Activated CD4-positive, alpha-beta T cell treated with anti-CD3 and anti-CD28 coated beads, Interleukin-2, amount 50 U/mL, for 16 hours (primary cell): ENCODE measurements at places on chromosomes 13 and 19.
A peak's percentile ranks its signal among the peaks of the same experiment; 100 is the strongest.

GRCh38 chr13:23965346-23965745 is 68.0 kb upstream of the C1QTNF9B start:
- no peak for DNase-seq

- no peak for DNase-seq
Measured at GRCh38 chr19:49701271-49701786, 10.4 kb downstream of the CPT1C start.

DNA sequence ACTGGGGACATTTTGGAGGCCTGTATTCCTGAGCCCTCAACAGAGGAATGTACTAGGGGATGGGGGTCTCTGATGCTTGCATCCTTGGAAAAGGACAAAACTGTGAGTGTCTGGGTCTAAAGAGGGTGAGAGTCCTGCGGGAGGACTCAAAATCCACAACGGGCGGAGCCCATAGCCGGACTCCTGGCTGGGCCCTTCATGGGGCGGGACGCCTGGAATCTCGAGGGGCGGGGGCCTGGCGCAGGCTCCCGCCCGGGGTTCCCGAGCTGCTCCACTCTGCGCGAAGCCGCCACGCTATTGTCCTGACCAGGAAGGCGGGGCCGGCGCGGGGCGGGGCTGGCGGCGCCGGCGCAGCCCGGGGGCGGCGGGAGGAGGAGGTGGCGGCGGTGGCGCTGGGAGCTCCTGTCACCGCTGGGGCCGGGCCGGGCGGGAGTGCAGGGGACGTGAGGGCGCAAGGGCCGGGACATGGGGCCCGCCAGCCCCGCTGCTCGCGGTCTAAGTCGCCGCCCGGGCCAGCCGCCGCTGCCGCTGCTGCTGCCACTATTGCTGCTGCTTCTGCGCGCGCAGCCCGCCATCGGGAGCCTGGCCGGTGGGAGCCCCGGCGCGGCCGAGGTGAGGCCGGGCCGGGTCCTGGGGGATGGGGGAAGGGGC is at the start of gene APLP1:
Gene APLP1 (plus strand): TSS at position 403 of the 651 bp plus-strand sequence. CDS start 63 bp downstream, at position 466.
- peak; percentile 56 for DNase-seq

DNA sequence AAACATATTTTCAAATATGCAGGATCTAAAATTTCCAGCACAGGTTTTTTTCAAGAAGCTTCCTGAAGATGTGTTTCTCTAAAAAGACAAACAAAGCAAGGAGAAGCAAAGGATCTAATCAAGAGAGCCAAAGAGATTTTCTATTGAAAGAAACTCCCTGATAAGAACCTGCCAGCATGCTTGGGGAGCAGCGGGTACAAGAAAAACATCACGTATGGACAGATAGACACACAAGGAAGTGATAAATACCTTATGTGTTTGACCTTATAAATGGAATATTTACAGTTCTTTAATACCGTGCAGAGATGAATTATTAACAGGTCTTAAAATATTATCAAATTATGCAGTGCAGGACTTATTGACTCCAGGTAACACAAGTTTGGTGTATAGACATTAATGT is 562.1 kb downstream of the DACH1 start:
- no peak for DNase-seq

GRCh38 chr13:78147905-78148304 is 229.3 kb upstream of the EDNRB start:
- no peak for DNase-seq

DNA sequence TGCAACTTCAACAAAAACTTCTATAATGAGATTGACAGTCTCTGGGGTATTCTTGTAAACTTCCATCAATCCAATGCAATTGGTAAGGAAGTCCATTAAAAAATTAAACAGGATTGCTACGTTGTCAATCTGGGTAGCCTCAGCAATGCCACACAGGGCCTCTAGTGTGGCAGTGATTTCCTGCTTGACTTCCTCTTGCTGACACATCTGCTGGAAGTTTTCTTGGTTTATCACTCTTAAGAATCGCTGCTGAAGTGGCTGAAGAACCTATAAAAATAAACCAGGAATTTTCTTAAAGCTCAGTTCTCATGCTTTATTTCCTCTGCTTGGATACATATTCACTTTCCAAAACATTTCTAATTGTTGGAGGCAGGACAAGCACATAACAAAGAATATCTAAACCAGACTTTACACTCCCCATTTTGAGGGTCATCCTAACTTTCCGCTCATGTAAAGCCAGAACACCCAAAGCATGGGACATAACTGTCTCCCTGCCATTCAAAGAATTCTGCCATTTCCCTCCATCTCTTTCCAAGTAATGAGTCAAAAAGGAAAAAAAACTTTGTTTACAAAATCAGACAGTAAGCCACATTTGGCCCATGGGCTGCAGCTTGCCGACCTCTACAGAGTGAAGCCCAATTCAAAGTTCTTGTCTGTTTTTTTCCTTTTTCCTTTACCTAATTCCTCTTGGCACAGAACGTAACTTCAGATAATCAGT is 23.2 kb upstream of the EEF1AKMT1 start:
- no peak for DNase-seq

- DNase-seq = no peak
Measured at GRCh38 chr13:39512687-39513086, 90.3 kb downstream of the LHFPL6 start.
